Activated T-helper 1 cell treated with anti-CD3 and anti-CD28 coated beads, Interleukin-2, amount 50 U/mL, for 16 hours (primary cell): ENCODE measurements at places on chromosomes 3 and 15.

- DNase-seq = no peak
Observed at GRCh38 chr15:28915935-28916334, 30.2 kb downstream of the APBA2 start.

DNA sequence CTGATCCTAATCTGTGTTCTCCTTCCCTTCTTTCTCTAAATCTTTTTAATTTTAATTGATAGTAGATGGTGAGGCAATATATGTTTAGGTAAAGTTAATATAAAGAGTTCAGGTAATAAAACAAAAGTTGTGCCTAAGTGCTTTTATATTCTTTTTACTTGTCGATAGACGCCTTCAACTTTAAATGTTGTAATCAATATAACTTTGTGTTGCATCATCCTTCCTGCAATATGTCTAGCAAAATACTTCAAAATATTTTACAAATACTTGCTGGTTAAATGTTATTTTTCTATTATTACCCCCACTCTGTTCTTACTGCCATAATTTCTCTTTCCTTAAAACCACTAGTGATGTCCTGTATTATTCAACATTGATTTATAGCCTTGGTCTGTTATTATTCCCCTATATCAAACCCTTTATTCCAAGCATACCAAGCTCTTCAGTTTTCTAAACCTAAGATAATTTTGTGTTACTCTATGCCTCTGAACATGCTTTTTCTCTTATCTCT, 92.4 kb downstream of the NAALADL2 start:
- no peak for DNase-seq

DNA sequence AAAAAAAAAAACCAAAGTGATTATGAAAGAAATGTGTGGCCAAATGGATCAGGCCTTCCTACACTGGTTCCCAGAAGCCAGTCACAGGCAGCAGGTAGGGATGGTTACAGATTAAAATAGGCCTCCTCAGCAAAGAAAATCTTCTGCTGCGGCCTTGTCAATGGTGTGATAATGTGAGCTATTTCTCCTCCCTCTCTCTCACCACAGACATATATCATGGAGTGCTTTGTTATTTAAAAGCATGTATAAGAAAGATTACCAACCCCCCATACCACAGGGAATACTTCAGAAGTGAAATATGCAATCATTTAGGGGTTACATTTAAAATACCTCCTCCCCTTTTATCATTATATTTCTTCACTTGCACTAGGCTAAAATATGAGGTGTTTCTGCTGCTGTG, 32.2 kb upstream of the LRTM1 start:
- DNase-seq = no peak

DNA sequence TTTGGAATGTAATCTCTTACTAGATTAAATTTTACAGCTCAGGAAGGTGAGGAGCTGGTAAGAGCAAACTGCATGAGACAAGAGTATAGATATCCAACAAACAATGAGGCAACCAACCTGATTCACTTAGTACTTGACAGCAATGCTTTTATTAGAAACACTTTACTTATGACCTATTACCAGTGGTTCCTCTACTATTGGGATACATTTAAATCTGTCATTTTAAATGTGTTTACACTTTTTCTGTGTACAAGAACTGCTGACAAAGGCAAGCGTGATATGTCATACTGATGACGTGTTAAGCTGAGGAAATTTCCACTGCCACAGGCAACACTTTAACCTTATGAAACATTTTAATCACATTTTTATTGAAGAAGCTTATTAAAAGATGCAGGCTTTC, 1043.3 kb downstream of the FHIT start:
- DNase-seq = no peak

- DNase-seq = no peak
Observed at GRCh38 chr15:59662260-59662659, 4.9 kb upstream of the GTF2A2 start.

DNA sequence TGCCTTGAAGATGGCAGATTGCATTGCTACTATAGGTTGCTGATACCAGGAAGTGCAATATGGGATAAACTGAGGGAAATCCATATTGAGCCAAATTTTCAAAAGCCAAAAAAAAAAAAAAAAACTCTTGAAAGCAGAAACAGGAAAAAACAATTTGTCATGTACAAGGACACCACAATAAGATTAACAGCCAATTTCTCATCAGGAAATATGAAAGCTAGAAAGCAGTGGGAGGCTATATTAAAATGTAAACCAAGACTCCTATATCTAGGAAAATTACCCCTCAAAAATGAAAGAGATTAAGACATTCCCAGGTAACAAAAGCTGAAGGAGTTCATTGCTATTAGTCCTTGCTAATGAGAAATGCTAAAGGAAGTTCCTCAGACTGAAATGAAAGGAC, 462.8 kb upstream of the DPH6 start:
- no peak for DNase-seq

- no peak for DNase-seq
Observed at GRCh38 chr3:81307221-81307620, 454.2 kb downstream of the GBE1 start.

GRCh38 chr3:101167376-101167775, 153.0 kb downstream of the IMPG2 start:
- no peak for DNase-seq

- no peak for DNase-seq
Observed at GRCh38 chr3:56610669-56611335, 53.8 kb downstream of the CCDC66 start.

- DNase-seq = no peak
Observed at GRCh38 chr3:13072600-13073325, 466 bp downstream of the IQSEC1 start.

- no peak for DNase-seq
Observed at GRCh38 chr15:77696871-77697270, 64.2 kb upstream of the LINGO1 start.

GRCh38 chr3:191356631-191357439, 26.5 kb upstream of the UTS2B start:
- DNase-seq = no peak

DNA sequence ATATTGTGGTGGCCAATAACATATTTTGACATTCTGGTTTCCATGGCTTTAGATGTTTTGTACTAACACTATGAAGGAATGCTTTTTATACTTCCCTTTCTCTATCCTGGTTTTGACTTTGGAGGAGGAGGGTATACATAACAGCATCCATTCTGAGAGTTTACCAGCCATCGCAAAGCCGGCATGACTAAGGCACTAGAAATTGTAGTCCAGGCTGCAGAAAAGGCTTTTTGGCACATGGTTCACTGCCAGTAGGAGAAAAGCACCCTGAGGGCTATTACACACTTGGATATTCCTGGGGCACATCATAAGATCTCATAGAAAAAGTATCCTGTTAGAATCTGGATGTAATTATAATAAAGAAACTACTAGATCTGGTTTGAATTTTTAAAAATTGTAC, 101.8 kb downstream of the STT3B start:
- DNase-seq = no peak

DNA sequence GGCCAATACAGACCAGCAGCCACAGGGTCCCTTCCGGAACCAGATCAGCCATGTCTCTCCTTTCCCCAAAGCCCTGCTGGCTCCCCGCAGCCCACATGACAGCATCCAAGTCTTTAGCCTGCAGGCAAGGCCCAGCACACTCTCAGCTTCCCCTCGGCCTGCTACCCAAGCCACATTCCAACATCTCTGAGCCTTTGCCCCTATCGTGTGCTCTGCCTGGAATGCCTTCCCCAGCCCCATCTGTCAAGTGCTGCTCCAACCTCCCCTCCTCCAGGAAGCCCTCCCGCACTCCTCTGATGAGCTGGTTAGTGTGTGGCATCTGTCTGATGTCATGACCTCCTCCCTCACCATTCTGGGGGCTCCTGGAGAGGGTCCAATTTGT, 8.5 kb downstream of the PLXND1 start:
- no peak for DNase-seq

DNA sequence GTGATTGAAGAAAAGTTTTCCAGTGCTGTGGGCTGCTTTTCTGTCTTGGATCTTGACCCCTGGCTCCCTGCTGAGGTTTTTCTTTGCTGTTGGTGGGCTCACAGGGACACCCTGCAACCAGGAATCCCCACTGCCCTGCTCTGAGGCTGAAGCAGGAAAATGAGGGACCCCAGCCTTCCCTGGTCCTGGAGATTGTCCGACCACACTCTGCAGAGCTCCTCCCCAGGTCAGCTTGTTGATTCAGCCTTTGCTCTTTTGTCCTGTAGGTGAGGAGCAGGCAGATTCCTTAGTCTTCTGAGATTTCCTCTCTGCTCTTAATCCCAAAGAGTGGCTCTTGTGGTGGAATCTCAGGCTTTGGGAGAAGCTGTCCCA, 194.5 kb downstream of the RPLP1 start:
- DNase-seq = no peak
